ENCODE measurements at places on chromosomes 2 and 18.

DNA sequence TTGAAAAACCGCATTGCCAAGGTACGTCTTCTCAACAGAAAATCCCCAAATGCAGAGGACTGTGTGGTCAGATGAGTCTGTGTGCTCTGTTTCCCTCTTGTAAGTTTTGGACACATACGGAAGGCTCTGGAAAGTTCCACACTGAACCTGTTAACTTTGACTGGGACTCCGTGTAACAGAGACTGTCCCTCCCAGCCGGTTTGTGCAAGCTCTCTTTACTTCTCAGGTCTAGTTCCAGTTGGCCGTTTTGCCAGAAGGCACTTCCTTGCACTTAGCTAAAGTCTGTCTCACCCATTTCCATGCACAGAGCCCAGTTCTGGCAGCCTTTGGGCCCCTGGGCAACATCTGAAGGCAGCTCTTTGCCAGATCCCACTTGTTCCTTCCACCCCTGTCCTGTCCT is 22.0 kb downstream of the EFHD1 start:
- DNase-seq = no peak

GRCh38 chr2:18559531-18560030 is 872 bp downstream of the RDH14 start:
- peak; percentile 9 for DNase-seq

DNA sequence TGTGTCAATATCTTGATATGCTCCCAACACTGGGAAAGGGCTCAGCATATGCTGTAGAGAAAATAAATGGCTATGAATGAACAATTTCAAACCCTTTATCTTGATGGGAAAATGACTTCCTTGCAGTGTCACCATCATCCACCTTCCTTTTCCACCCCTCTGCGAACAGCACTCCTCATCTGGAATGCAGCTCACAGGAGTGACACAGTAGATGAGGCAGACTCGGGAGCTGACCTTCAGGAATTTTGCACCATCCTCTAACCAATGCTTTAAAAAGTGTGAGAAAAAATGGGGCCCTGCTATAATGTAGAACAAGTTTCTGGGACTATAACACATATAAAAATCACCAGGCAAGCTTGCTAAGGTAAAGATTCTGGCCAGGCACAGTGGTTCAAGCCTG is 41.3 kb upstream of the YPEL5 start:
- no peak for DNase-seq

GRCh38 chr18:35051641-35052377 is 10.6 kb downstream of the MAPRE2 start:
- no peak for DNase-seq
